ENCODE measurements at places on chromosomes 1 and 21.
A peak's percentile ranks its signal among the peaks of the same experiment; 100 is the strongest.

DNA sequence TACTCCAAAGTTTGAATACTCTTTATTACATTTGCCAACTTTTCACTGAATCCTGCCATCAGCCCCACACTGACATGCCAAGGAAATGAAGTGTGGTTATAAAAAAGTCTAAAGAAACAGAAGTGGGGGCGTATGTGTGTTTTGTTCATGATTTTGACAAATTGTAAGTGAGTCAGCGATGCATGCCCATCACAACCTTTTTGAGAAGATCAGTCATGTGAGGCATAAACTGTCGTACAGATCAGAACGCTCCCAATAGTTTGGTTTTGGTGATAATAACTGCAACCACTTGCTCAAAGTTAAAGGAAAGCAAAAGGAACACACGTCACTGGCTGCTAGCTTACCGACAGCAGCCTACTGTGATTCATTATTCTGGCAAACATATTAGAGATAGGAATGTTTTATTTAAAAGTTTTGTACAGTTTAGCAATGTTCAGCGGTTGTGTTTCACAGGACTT is 95.6 kb downstream of the RGS2 start:
- no peak for DNase-seq

GRCh38 chr1:245895455-245895959 is 611.6 kb downstream of the SMYD3 start:
- DNase-seq = no peak

DNA sequence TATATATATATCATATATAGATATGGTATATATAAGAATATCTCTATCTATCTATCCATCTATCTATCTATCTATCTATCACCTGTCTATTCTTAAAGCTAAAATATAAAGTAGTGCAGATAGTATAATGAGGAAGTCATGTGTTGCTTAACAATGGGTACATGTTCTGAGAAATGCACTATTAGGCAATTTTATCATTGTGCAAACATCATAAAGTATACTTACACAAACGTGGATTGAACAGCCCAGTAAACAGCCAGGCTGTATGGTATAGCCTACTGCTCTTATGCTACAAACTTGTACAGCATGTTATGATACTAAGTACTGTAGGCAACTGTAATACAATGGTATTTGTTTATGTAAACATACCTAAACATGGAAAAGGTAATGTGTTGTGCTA is 621.0 kb upstream of the NCAM2 start:
- no peak for DNase-seq

GRCh38 chr1:54273092-54273794 is 73.3 kb downstream of the MRPL37 start:
- no peak for DNase-seq

DNA sequence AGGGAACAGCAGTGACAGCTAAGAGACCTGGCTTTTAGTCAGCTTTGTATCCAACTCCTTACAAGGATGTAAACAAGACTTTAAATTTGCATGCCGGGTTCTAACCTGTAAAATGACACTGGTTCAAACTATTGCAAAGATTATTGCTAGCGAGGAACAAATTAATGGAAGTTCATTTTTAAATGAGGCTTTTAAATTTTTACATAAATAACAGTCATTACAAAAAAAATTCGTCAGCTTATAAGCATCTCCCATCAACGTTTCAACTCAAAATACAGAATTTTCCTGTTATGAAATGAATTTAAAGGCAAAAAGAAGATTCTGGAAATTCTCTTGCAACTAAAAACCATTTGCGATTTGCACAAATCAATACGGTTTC is 668 bp downstream of the KIF14 start:
- no peak for DNase-seq

- DNase-seq = peak; percentile 92
Observed at GRCh38 chr1:96715482-96715881, 6.1 kb upstream of the PTBP2 start.

GRCh38 chr1:160221089-160221488 is 15.9 kb downstream of the PEA15 start:
- DNase-seq = no peak

DNA sequence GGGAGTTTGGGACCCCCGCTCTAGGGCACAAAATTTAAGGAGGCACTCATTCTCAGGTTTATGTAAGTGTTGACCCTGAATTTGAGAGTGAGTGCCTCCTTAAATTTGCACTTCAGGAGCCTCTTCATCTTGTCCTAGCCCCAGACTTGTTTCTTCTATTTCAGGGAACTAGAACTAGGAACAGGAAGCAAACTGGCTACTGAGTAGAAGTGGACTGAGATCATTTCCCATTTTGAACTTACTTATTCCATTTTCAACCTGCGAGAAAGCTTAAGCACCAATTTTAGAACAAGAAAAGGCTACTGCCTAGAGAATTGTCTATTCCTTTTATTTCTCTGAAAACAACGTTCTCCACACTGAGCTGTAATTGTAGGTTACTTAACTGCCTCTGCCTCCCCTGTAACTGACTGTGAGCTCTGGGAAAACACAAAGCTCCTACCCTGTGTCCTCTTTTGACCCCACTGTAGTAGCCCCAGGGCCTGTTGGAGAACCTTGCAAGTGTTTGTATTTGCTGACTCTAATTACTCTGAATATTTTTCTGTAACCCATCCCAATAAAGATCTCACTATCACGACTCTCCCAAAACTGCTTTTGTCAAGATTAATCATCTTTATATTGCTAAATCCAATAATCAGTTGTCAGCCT is 2.5 kb downstream of the PPT1 start:
- DNase-seq = no peak

DNA sequence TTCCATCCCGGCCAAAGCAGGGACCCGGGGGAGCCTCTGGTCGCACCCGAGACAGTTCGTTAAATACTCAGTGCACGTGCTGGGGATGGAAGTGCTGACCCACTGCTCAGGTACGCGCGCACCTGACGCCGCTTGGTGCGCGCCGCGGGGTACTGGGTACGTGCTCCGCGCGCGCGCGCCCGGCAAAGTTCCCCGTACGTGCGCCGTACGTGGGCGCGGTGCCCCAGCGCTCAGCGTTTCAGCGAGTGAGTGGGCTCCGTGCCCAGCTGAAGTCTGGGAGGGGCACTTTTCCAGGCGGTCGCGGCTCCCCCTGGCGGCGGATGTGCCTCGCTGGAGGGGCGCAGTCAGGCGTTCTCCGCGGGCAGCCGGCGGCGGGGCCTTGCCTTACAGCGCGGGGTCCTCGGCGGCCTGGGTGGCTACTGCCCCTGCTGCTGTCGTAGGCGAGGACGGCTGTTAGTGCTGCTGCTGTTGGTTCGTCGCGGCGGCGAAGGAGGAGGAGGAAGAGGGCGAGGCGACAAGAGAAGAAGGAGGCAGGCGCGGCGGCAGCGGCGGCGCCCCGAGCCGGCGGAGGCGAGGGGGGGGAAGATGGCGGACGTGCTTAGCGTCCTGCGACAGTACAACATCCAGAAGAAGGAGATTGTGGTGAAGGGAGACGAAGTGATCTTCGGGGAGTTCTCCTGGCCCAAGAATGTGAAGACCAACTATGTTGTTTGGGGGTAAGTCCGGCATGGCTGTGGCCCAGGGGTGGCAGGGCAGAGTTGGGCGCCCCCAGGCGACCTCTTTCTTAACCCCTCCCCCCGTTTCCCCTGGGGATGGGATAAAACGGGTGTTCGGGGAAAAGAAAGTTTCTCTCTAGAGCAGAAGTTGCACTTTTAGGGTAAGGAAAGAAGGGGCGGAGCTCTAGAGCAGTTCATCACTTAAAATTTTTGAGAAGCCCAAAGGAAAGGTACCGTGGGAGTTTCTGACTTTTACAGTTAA is at the start of gene CDC73:
TSS of gene CDC73 (plus strand) at position 416 of the 978 bp plus-strand sequence. CDS start at position 586, 170 bp downstream.
- DNase-seq = no peak

DNA sequence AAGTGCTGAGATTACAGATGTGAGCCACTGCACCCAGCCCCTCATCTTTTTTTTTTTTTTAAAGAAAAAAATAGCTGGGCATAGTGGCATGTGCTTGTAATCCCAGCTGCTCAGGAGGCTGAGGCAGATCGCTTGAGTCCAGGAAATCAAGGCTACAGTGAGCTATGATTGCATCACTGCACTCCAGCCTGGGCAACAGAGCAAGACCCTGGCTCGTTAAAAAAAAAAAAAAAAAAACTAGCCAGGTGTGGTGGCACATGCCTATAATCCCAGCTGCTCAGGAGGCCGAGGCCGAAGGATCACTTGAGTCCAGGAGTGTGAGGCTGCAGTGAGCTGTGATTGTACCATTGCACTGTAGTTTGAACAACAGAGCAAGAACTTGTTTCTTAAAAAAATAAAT is 13.8 kb downstream of the SZRD1 start:
- DNase-seq = no peak

DNA sequence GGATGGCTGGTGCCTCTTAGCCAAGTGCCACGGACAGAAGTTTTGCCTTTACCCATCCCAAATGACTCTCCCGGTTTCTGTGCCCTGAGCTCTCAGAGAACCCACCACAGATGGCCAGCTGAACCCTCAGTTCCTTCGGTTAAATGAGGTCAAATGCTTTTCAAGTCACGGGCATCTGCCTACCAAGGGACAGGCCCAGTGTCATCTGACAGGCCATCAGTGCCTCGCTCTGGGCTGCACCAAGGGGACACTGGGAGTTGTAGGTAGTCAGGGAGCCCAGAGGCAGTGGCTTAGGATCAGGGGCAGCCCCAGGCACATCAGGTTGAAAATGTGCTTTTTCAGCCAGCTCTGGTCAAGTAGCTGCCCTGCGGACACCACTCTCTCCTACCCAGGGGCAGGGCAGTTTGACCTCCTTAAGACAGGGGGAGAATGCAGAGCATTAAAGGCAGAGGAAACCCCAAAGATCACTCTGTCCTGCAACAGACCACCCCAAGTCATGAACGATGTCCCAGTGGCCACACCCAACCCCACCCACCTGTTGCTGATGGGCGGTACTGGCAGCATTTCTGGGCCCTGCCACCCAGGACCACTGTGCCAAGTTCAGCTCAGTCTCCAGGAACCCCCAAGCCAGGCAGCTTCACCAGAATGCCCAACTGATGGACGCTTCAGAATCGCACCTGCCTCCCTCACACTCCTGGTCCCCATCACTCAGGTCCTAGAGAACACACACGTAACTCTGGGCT is 60.7 kb downstream of the CASZ1 start:
- no peak for DNase-seq

- no peak for DNase-seq
Observed at GRCh38 chr21:21103692-21104091, 105.5 kb downstream of the NCAM2 start.

- no peak for DNase-seq
Observed at GRCh38 chr1:114322734-114323133, 169.1 kb upstream of the SYT6 start.

GRCh38 chr1:14654554-14654953 is 56.1 kb downstream of the KAZN start:
- DNase-seq = no peak

DNA sequence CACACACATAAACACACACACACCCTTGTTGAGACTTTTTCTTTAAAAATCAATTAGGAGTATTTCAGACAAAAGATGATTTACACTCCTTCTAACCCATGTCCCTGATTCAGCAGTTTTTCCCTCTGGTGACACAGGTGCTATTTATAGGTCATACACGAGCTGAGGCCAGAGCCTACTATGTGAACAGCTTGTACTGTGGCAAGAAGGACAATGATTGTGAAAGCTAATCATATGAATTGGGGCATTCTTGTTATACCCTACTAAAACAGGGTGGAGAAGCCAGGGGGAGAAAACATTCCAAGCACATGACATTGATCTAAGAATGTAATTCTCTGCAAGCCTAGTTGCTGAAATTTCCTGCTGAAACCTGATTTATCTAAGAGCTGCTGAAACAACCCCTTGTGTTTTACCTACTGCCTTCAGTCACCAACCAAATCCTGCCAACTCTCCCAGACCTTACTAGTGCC is 60.3 kb downstream of the XCL1 start:
- DNase-seq = no peak

- DNase-seq = no peak
Observed at GRCh38 chr1:203550846-203551245, 56.9 kb downstream of the OPTC start.

DNA sequence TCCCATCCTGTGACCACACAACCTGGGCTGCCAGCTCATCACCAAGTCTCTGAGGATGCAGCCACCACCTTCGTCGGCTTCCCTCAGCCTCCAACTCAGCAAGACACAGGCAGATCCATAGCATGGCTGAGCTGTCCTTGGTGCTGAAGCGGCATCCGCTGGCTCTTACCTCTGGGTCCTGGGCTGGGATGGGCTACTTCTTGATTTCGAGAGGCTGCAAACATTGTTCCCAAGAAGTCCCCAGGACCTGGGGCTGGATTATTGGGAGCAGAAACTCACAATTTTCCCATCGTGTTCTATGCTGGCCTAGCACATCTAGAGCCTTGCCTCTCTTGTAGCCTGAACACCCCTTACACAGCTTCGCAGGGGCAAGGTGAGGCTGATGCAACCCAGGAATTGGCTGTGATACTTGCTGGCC is 24.9 kb upstream of the C1QA start:
- peak; percentile 65 for DNase-seq

DNA sequence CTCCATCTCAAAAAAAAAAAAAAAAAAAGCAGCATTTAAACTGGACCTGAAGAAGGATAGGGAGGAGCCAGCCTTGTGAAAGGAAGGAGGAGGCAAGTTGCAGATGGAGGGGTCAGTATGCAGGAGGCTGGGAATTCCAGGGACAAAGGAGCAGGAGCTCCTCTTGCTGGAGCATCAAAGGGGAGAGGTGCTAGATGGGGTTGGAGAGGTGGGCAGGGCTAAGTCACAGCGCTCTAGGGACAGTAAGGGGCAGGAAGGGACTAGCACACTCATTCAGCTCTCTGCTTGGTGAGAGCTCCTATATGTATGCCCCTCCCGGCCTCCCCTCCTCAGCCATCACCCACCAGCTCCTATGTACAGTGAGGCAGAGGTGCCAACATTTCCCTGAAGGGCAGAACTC is 26.8 kb downstream of the MAP7D1 start:
- no peak for DNase-seq

GRCh38 chr1:239909898-239910297 is 181.8 kb upstream of the FMN2 start:
- no peak for DNase-seq

- DNase-seq = no peak
Observed at GRCh38 chr21:29514652-29515247, 216.0 kb downstream of the BACH1 start.

- no peak for DNase-seq
Observed at GRCh38 chr21:27814226-27814625, 847.3 kb upstream of the ADAMTS5 start.

- DNase-seq = no peak
Observed at GRCh38 chr21:35046263-35046624, 2.9 kb downstream of the RUNX1 start.

DNA sequence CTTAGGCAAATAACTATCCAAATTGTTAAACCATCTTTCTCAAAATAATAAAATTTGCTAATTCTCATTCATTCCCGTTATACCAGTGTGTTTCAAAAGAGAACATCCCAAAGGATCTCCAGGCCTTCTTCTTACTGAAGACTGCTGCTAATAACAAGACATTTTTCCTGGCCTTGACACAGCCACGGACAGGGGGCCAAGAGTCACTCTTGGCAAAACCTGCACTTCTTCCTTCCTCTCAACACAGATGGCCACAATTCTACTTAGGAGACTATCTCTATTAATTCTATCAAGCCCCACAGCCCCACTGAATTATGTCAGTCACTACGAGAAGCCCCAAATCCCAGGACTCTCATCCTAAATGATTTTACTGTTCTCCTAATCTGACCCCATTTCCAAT is 86.0 kb downstream of the EVI5 start:
- no peak for DNase-seq

- DNase-seq = no peak
Observed at GRCh38 chr1:192967901-192968300, 91.3 kb downstream of the UCHL5 start.

Measured in iPS DF 19.7 (cell line).